HS-5 (cell line): ENCODE measurements at places on chromosomes 13 and 19.

DNA sequence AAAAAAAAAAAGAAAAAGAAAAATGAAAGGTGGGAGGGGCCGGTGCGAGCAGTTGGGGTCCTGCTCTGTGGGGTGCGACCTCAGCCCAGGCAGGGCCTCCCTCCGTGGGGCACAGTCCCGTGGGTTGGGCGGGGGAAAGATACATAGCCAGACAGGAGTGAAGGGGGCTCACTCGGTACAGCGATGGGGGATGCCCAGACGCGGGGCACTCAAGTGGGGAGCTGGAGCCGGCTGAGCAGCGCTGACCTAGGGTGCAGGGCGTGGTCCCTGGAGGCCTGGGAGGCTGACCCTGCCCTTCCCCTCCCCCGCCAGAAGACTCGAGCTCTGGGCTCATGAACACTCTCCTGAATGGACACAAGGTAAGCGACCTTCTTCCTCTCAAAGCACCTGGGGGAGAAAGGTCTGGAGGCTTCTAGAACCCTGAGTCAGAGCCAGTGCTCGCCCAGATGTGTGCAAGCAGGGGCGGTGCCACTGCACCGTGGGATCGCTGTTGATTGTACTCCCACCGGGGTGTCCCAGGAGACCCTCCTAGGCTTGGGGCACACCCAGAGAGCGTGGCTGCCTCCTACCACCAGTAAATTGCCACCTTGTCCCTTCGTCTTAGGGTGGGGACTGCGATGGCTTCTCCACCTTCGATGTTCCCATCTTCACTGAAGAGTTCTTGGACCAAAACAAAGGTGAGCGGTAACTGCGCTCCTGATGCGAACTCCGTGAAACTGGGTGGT is 3.4 kb downstream of the HMG20B start:
- DNase-seq, result no peak

DNA sequence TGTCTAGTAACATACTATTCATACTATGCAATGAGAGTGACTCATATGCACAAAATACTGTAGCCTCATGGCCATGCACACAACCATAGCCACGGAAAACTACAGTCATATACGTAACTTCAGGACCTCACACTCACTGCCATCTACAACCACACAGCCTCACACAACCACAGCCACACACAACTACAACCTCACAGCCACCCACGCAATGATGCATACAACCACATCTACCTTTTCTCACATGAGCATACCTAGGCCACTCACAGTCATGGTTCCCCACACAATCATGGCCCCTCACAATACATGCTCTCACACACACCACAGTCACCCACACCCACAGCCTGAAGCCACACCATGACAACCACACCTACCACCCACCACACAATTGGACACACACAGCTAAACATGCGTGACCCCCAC is 8.7 kb upstream of the TNFSF14 start:
- DNase-seq, result no peak

DNA sequence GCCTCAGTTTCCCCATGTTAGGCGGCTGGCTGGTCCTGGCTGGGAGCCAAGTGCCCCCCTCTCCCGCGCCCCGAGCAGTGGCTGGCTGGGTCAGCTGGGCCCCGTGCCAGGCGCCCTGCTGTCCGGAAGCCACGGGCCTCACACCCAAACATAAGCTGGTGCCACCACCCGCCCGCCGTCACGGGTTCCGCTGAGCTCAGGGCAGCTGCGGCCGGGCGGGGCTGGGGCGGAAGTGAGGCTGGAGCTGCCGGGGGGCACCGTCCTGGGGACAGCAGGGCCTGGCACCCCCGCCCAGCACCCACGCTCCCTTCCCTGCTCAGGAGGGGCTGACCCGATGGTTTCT is 19.3 kb downstream of the HCN2 start:
- no peak for DNase-seq

DNA sequence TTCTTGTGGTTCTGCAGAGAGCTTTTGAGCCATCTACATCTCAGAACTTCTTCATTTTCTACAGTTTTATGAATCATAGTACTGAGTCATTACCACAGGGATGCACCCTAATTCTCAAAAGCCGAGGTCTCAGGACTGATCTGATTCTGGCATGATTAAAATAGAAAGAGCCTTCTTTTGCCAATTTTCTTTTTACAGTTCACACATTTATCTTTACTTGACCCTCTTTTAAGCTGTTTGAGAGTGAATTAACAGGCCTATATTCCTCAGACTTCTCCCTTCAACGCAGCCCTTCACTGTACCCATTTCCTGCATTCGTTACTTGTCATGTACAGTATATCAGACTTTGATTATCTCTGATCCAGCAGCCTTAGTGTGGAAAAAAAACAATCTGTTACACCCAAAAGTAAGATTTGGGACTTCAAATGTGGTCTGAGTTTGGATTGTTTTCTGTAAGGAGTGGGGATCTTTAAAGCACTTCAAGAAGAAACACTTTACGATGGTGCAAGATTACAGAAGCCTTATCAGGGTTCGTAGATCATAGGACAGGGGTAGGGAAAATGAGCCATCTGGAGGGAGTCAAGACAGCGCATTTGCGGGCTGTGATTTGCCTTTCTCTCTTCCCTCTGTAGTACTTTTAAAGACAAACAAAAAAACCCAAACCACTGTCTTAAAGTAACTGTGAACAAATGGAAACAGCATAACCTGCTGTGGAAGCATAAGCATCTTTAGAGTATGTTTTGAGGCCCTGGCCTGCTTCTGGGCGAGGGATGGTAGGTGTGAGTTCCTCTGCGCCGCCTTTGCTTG is 15.3 kb upstream of the GPR183 start:
- peak; percentile 34 for DNase-seq

- no peak for DNase-seq
Observed at GRCh38 chr13:23889615-23890607, 711 bp upstream of the MIPEP start.

- DNase-seq, result peak; percentile 86
Observed at GRCh38 chr19:53792721-53793433, 31.2 kb downstream of the NLRP12 start.
